ENCODE measurements at places on chromosomes 12 and 14. TPM values are rescaled to one million over a fixed set of nuclear protein-coding genes. Genes with fewer than 3 reads are reported as not detected.

KRT73 gene
- total RNA-seq, result not detected

DEGS2 gene
- 1.8 TPM for total RNA-seq

MYO1A gene
- total RNA-seq, result 0.76 TPM

SLC41A2 gene
- 12.5 TPM for total RNA-seq

GPR162 gene
- total RNA-seq, result 2.3 TPM

MOAP1 gene
- 14.2 TPM for total RNA-seq

PPM1H gene
- 8.0 TPM for total RNA-seq

RECQL gene
- 21.3 TPM for total RNA-seq

OXA1L gene
- 146 TPM for total RNA-seq

SIX4 gene
- total RNA-seq, result 24.5 TPM

PTPRR gene
- 0.27 TPM for total RNA-seq

AMIGO2 gene
- total RNA-seq, result 0.96 TPM

CLEC1A gene
- not detected for total RNA-seq

CIPC gene
- total RNA-seq, result 20.6 TPM

UNC119B gene
- 33.8 TPM for total RNA-seq

BIN2 gene
- total RNA-seq, result 0.22 TPM

DAAM1 gene
- 10.7 TPM for total RNA-seq

C1QL4 gene
- total RNA-seq, result 8.1 TPM

SYNDIG1L gene
- not detected for total RNA-seq

MORN3 gene
- 0.34 TPM for total RNA-seq

RTL1 gene
- total RNA-seq, result not detected

ADAM21 gene
- total RNA-seq, result 0.98 TPM

LUM gene
- total RNA-seq, result 0.69 TPM

RNASE7 gene
- not detected for total RNA-seq

RD3L gene
- total RNA-seq, result not detected

OR6C2 gene
- not detected for total RNA-seq

SERPINA3 gene
- 4.3 TPM for total RNA-seq

RFX4 gene
- total RNA-seq, result not detected

HEATR5A gene
- 20.9 TPM for total RNA-seq

RERGL gene
- not detected for total RNA-seq

TUNAR gene
- not detected for total RNA-seq

PAH gene
- total RNA-seq, result 2.8 TPM

APOF gene
- total RNA-seq, result 0.17 TPM

TMEM132C gene
- not detected for total RNA-seq

RPL10L gene
- total RNA-seq, result not detected

OTOGL gene
- not detected for total RNA-seq

GEMIN2 gene
- 27.3 TPM for total RNA-seq

COX14 gene
- total RNA-seq, result 41.0 TPM

SUSD6 gene
- 6.4 TPM for total RNA-seq

IL22 gene
- total RNA-seq, result not detected

WDHD1 gene
- 44.3 TPM for total RNA-seq

NRXN3 gene
- total RNA-seq, result not detected

SMCO2 gene
- not detected for total RNA-seq

LBHD2 gene
- total RNA-seq, result not detected

NFATC4 gene
- 7.6 TPM for total RNA-seq

Data from HCT116 (cell line).